Frontal cortex (tissue), 4 donors: ENCODE measurements at places on chromosomes 12 and 14.

GRCh38 chr14:68794130-68794850 lies 1.4 kb upstream of the ZFP36L1 start:
- DNase-seq, result peak; percentile 69

GRCh38 chr14:75361751-75362433 lies 65.9 kb upstream of the JDP2 start:
- DNase-seq, result no peak

DNA sequence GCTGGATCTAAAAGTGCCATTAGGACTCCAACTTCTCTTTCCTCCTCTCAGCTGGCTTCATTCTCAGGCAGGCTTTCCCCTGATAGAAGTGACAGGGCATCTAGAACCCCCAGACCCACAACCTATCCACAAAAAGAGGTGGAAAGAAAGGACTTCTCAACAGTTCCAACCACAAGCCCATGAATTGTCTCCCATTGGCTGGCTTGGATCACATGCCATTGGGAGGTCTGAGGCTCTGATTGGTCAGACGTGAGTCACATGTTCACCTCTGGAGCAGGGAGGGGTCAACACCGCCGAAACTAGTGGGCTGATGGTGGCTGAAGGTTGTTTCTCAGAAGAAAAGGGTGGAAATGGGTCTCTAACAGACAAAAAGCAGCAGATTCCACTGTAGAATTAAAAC lies 47.2 kb downstream of the DRAM1 start:
- no peak for DNase-seq

DNA sequence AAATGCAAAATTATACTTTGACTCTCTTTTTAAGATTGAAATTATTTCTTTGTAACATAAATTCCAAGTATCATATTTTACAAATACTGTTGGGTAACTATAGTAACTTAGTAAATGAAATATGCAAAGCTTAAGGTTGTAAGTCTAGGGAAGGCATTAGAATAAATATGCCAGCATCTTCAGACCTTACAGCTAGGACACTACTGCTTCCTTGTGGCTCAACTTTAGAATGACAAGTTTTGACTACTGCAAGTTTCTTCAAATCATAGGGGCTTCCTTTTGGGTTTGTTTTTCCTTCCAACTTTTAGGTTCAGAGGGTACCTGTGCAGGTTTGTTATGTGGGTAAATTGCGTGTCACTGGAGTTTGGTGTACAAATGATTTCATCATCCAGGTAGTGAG lies 17.7 kb upstream of the ANP32D start:
- no peak for DNase-seq

GRCh38 chr14:55502746-55503284 lies 62.4 kb upstream of the TBPL2 start:
- DNase-seq, result no peak

DNA sequence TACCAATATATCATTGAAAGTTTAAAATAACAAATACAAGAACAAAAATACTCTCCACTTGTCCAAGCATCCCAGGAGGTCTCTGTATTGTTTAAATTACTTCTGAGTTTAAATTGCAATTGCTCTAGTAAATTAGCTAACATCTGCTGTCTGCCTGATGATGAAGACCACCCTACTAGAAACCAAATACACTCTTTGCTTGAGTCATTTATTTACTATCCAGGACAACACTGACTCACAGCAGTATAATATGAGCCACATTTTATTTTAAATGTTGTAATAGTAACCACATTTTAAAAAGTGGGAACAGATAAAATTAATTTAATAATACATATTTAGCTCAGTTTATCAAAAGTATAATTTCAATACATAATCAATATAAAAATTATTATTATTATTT lies 62.9 kb upstream of the EEA1 start:
- DNase-seq, result no peak

DNA sequence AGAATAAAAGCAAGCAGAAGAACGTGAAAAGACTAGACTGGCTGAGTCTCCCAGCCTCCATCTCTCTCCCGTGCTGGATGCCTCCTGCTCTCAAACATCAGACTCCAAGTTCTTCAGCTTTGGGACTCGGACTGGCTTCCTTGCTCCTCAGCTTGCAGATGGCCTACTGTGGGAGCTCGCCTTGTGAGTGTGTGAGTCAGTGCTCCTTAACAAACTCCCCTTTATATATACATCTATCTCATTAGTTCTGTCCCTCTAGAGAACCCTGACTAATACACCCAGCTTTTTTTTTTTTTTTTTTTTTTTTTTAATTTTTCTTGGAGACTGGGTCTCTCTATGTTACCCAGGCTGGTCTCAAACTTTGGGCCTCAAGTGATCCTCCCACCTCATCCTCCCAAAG lies 46.9 kb downstream of the ACTN1 start:
- no peak for DNase-seq

DNA sequence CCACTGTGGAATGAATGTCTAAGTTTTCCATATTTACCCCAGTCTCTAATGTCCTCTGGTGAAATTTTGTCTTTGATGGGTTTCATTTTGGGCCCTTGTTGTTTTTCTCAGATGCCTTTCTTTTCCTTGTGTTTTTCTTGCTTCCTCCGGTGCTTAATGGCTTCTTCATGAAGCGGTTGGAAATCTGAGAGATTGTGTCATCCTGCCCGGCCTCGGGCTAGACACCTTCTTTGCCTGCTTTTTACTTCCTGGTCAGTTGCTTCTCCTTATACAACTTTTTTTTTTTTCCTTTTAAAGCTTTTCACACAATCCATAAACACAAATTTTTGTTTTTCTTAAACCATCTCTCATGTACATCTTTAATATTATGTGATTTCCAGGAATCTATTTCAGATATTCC lies 7.1 kb downstream of the ETV6 start:
- no peak for DNase-seq

DNA sequence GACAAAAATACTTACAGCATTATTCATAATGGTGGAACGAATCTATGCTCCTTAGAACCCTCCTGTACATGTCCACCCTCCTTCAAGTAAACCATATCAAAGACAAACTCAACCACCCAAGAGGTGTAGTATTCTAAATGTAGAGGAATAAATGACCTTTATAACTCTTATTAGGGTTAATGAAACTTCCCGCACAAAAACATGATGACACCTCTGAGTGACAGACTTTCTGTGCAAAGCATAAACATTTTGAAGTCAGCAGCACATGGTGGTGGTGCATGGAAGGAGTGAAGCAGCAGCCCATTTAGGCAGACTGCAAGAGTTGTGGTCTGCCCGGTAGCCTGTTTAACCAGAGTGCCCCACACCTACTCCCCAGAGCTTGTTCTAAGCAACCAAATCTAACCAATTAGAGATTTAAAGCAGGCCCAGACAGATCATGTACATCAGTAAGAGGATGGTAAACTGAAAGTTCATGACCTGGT lies 615 bp upstream of the ASB8 start:
- no peak for DNase-seq

- no peak for DNase-seq
These were observed 29.4 kb upstream of the ACTN1 start for GRCh38 chr14:69008421-69008884.

GRCh38 chr12:72432037-72432604 lies 160.0 kb downstream of the TRHDE start:
- no peak for DNase-seq

- no peak for DNase-seq
These were observed 9.7 kb upstream of the PEBP1 start for GRCh38 chr12:118126119-118126757.

- no peak for DNase-seq
These were observed 259.9 kb upstream of the MDGA2 start for GRCh38 chr14:47935332-47935731.

GRCh38 chr12:47184813-47185212 lies 105.1 kb upstream of the AMIGO2 start:
- no peak for DNase-seq

- DNase-seq, result no peak
These were observed 457.6 kb upstream of the RGS6 start for GRCh38 chr14:71474301-71475265.

DNA sequence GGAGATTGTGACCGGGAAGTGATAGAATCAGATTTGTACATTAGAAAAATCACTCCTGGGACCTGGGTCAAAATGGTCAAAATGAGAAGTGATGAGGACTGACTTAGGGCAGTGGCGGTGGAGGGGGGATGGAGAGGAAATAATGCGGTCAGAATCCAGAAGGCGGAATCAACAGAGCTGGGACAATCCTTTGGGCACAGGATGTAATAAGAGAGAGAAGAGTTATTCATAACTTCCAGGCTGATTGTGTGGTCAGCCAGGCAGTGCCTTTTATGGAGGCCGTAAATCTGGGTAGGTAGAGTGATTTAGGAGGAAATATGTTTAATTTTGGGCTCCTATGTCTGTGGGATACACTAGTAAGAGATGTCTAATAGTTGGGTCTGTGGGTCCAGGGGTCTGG lies 21.6 kb downstream of the FBXL14 start:
- DNase-seq, result no peak

DNA sequence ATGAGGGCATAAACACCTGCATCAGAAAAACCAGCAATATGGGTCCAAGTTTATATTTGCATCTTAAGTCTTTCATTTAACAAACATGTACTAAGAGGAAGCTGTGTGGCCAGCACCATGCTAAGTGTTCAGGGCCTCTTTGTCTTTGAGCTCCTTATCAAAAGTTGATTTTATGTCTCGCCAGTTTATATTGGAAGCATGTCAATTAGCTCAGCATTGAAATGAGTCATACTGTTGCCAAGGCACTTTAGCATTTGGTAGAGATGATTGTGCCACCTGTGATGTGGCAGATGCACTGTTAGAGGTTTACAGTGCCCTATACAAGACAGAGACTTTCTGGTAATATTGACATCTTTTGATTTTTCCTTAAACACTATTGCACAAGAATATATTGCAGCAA lies 68.5 kb downstream of the BHLHE41 start:
- no peak for DNase-seq

GRCh38 chr14:78746086-78746595 lies 576.0 kb downstream of the NRXN3 start:
- no peak for DNase-seq

DNA sequence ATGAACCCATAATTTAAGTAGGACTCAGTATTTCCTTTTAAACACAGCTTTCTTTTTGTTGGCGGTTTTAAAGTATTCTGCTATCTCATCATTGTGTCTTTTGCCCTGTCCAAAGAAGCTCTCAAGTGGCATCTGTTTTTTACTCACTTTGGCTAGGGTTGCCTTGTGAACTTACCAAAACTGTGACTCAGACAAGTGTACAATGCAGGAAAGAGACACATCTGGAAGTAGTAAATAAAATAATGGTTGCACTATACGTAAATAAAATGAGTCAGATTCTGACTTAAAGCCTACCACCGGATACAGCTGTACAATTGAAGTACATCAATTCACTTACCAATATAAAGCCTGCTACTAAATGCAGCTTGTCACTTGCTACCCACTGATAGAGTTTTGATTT lies 619.2 kb upstream of the LRFN5 start:
- DNase-seq, result no peak

- no peak for DNase-seq
These were observed 20.1 kb downstream of the GCH1 start for GRCh38 chr14:54882521-54882920.

DNA sequence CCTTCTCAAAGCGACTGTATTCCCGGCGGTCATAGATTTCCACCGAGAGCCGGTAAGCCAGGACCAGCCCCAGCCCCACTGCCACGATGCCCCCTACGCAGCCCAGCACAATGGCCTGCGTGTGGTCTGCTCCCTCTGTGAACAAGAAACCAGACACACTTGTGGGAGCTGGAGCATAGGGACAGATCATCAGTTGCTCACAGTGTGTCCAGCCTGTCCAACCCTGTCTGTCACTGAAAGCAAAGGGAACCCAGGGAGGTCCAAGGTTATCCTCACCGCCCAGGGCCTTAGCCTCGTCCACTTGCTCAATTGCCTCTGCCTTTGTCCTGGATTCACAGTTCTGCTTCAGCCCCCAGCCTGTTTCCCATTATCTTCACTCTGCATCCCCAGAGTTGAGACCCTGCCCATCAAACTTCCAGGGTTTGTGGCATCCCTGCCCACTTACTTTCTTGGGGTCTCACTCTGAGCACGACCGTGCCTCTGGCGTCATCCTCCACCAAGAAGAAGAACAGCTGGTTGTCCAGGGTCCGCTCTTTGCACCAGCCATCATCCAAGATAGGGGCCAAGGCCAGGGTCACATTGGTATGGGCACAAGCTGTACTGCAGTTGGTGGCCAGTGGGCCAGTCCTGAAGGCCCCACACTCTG lies 11.3 kb upstream of the CSAD start:
- DNase-seq, result no peak

- DNase-seq, result no peak
These were observed 9.7 kb upstream of the RIN3 start for GRCh38 chr14:92503756-92504491.

GRCh38 chr12:46522071-46522470 lies 149.5 kb upstream of the SLC38A2 start:
- DNase-seq, result no peak

GRCh38 chr12:50296554-50296953 lies 13.2 kb upstream of the LIMA1 start:
- no peak for DNase-seq

DNA sequence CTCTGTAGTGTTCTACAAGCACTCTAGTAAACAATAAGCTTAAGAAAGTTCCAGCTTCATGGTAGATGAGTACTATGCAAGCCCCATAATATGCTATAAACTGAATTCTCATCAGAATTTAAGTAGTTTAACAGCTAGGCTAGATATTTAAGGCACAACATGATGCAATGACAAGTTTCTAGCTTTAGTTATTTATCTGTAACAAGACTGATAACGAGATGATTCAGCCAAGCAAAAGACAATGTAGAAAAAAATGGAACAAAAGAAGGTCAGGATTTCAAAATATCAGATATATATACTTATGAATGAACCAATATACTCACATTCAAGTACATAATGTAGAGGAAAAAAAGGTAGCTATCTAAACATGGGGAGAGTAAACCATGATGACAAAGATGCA lies 61.0 kb upstream of the RERGL start:
- DNase-seq, result no peak

GRCh38 chr12:103771466-103771865 lies 69.6 kb downstream of the NT5DC3 start:
- DNase-seq, result no peak

DNA sequence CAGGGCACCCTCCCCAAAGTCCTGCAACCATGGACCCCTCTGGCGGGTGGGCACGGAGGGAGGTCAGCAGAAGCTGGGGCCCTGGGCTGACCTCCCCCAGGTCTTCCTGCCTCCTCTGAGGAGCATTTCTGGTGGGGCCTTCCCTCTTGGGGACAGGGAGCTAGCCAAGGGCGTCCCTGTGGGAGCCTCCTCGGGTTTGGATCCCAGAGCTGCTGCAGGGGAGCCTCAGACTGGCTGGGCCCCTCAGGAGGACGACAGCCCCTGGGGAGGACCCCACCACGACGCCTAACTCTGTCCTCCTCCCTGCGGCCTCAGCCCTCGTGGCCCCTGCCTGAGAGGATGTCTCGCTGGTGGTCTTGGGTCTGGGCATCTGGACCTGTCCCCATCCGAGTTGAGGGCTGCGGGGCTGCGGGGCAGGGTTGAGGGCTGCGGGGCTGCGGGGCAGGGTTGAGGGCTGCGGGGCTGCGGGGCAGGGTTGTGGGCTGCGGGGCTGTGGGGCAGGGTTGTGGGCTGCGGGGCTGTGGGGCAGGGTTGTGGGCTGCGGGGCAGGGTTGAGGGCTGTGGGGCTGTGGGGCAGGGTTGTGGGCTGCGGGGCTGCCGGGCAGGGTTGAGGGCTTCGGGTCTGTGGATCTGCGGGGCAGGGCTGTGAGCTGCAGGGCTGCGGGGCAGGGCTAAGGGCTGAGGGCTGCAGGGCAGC lies 37.4 kb downstream of the FBRSL1 start:
- no peak for DNase-seq

GRCh38 chr12:65608319-65608916 lies 215.9 kb upstream of the HMGA2 start:
- no peak for DNase-seq

GRCh38 chr12:105713606-105714305 lies 383.3 kb downstream of the C12orf75 start:
- DNase-seq, result no peak

GRCh38 chr14:82710267-82710841 lies 1176.7 kb upstream of the SEL1L start:
- no peak for DNase-seq
